Stimulated activated memory B cell treated with anti-CD40 and anti-IgM and Interleukin-4, amounts not matched to agents 10 μg/mL and 1 μg/mL and 100 μg/mL, for 72 hours (primary cell): ENCODE measurements at places on chromosomes 7 and 10.

GRCh38 chr7:18976715-18977471 is 140.5 kb downstream of the TWIST1 start:
- no peak overlapping the region for H3K4me3 ChIP-seq
- no peaks in the 10 kb centered on the region for H3K27me3 ChIP-seq
- H3K36me3 ChIP-seq: peaks cover 20% of the 10 kb centered on the region
- ATAC-seq: no peak
- H3K27ac ChIP-seq: no peak overlapping the region
- H3K4me1 ChIP-seq: no peaks in the 10 kb centered on the region

DNA sequence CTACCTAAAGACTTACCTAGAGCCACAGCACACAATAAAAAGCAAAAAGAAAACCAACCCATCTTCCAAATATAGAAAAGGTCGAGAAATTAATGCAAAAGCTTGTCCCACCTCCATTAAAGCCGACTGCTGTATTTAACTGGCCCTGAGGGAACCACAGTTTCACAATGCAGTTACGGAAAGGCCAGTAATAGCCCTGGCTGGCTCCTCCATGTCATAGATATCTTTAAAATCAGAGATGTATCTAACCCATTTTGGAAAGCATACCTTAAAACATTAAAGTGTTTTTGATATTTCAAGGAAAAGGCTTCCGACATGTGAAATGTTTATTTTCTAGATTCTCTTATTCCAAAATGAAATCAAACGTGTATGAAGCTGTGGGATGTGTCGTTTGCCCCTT is 23.0 kb downstream of the HDAC9 start:
- ATAC-seq: no peak
- peaks cover 15% of the 10 kb centered on the region for H3K36me3 ChIP-seq
- no peaks in the 10 kb centered on the region for H3K27me3 ChIP-seq
- H3K27ac ChIP-seq: peak overlapping the region; percentile 89
- H3K4me3 ChIP-seq: peak overlapping the region; percentile 47
- peaks cover 60% of the 10 kb centered on the region for H3K4me1 ChIP-seq

DNA sequence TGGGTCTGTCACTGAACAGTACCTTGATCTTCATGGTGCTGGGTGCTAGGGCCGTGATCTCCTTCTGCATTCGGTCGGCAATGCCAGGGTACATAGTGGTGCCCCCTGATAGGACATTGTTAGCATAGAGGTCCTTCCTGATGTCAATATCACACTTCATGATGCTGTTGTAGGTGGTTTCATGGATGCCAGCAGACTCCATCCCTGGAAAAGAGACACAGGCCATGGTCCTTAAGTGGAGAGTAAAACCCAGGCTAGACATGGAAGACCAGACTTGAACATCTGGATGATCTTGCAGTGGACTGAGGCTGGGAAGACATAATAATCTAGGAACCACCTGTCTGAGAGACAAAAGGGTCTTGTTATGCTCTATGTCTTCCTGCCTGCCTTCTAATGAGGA is 14.5 kb downstream of the ACTA2 start:
- no peak for ATAC-seq
- peaks cover 48% of the 10 kb centered on the region for H3K36me3 ChIP-seq
- H3K4me1 ChIP-seq: peaks cover 18% of the 10 kb centered on the region
- no peak overlapping the region for H3K27ac ChIP-seq

GRCh38 chr10:12973149-12973718 is 28.3 kb downstream of the CCDC3 start:
- H3K27ac ChIP-seq: no peak overlapping the region
- H3K27me3 ChIP-seq: peaks cover 56% of the 10 kb centered on the region
- H3K4me1 ChIP-seq: no peaks in the 10 kb centered on the region
- ATAC-seq: no peak
- no peak overlapping the region for H3K4me3 ChIP-seq

- H3K27me3 ChIP-seq: no peaks in the 10 kb centered on the region
- no peak overlapping the region for H3K27ac ChIP-seq
- no peak for ATAC-seq
- H3K4me3 ChIP-seq: no peak overlapping the region
- no peaks in the 10 kb centered on the region for H3K4me1 ChIP-seq
- peaks cover 14% of the 10 kb centered on the region for H3K36me3 ChIP-seq
Observed at GRCh38 chr10:87750001-87750671, 67.9 kb downstream of the ATAD1 start.

- H3K4me1 ChIP-seq: peaks cover 6% of the 10 kb centered on the region
- H3K4me3 ChIP-seq: no peak overlapping the region
- H3K27me3 ChIP-seq: no peaks in the 10 kb centered on the region
- no peaks in the 10 kb centered on the region for H3K36me3 ChIP-seq
Observed at GRCh38 chr10:87829986-87830729, 12.1 kb upstream of the ATAD1 start.
